Pons (tissue), 1 donor: ENCODE measurements at places on chromosomes 5 and 9.

- DNase-seq = no peak
Measured at GRCh38 chr9:12627096-12627495, 66.1 kb upstream of the TYRP1 start.

DNA sequence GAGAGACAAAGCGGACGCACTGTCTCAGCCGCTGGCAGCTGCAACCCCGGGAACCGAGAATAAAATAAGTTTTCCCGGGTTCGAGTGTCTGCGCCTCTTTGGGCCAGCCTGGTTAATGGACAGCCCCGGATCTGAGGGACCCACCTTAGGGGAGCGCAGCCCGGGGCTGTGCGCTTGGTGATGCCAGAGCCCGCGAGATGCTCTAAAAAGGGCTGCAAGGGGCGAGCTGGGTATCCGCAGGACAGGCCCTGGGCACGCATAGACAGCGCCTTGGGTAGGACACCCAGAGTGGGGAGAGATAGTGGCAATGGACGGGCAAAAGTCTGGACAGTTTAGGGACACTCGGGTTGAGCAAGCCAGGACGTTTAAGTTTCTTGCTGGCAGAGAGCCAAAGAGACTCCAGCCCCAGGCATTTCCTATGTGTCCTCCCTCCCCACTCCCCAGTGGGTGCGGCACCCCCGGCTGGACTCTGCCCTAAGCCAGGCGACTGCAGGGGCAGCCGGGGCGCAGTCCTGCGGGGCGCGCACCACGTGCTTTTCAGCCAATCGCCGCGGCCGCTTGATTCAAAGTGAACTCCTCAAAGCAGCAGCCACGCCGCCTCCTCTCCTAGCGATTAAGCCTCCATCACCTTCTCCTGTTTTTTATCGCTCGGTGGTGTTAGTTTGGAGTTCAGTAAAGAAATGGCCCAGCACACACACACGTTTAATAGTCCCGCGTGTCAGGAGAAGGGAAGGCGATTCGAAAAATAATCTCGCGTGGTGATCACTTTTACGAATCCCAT lies 616 bp upstream of the ENC1 start:
- DNase-seq = peak; percentile 72

DNA sequence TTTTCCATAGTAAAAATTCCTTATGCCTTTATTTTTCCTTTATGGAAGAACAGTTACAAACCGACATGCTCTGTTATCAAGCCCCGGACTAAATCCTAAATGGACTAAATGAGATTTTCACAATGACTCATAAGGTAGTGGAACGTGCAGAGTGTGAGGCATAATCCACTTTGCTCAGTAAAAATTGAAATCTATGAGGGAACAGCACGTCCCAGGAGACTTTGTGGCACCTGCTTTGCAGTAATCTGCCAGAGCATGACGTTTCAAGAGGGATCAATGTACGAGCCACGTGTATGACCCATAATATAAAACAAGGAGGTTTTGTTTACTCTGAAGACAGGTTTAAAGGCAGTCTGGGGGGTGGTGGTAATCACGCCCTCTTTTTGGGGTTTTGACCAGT lies 83.8 kb upstream of the GNA14 start:
- no peak for DNase-seq

- no peak for DNase-seq
Measured at GRCh38 chr9:93164085-93164484, 19.9 kb upstream of the WNK2 start.

DNA sequence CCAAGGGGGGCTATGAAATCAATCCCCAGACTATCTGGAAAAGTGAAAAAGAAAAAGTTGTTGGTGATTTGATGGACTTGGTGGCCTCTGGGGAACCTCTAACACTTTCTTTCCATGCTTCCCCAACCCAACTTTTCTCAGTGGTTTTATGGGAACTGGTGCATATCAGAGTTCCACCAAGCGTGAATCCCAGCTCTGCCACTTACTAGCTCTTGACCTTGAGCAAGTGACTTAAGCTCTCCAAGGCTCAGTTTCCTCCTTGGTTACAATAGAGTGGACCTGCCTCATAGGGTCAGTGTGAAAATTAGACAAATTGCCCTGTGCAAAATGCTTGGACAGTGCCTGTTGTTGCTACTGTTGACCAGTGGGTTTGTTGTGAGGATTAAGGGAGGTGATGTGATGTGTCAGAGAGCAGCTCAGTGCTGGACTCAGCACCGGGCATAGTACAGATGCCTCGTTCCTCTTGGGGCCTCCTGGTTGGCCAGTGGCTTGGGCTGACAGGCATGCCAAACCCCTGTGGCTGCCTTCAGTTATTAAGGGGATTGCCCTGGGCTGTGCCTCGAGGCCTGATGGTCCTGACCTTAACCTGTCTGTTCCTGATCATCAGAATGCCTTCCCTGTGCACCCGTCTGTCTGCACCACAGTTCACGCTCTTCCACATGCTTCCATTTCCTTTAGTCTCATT lies 49.3 kb downstream of the COL15A1 start:
- DNase-seq = no peak

- DNase-seq = no peak
Measured at GRCh38 chr5:79378510-79379186, 135.3 kb downstream of the HOMER1 start.

DNA sequence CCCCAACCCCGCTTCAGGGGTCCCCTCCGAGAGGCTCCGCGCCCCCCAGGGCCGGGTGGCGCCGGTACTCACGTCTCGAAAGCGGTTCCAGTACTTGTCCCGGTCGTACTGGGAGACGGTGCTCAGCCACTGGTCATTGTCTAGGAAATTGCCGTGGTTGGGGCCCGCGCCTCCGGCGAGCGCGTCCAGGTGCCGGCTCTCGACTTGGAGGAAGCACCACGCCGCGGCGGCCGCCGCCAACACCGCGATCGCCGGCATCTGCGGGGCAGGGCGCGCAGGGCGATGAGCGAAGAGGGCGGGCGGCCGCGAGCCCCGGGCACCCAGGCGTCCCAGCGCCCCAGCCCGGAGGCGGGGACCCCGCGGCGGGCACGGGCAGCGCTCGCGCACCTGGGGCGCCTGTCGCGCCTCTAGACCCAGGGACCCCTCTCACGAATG lies 808 bp downstream of the SPOCK1 start:
- DNase-seq = no peak

GRCh38 chr9:96651626-96652025 lies 3.5 kb downstream of the PRXL2C start:
- DNase-seq = peak; percentile 32

DNA sequence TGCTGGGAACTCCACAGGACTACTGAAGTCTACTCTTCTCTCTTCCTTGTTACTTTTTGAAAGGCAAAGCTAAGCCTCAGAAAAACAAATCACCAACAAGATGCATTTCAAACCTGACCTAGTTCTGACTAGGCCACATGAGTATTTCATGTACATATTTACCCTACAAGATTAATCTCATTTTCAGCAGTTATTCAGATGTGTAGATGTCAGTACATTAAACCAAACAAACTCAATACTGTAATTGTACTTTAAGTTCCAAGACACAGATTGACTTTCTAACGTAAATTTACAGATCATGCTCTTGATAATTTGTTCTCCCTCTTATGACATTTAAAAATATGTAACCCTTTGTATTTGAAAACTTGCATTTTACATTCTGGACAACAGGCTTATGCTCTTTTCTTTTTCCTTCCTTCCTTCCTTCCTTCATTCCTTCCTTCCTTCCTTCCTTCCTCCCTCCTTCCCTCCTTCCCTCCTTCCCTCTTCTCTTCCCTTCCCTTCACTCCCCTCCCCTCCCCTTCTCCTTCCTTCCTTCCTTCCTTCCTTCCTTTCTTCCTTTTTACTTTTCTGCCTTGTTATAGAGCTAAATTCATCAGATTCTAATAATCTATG lies 1653.4 kb downstream of the EFNA5 start:
- DNase-seq = no peak

- DNase-seq = no peak
Measured at GRCh38 chr5:94969174-94969573, 315.7 kb downstream of the MCTP1 start.

DNA sequence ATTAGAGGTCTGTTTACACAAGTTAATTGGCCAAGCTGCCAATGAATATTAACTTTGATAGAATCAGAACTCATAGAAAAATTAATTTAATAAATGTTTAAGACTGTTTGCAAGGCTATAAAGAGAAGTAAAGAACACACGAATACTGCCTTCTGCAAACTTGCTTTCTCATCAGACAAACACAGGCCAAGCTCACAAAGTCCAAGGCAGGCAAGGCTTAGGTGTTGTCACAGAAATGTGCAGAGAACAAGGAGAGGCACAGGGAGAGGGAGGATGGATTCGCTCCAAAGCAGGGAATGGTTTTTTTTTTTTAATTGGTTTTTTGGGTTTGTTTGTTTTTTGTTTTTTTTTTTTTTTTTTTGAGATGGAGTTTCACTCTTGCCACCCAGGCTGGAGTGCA lies 43.4 kb downstream of the RETREG1 start:
- no peak for DNase-seq

GRCh38 chr9:128394379-128395168 lies 23.4 kb downstream of the URM1 start:
- peak; percentile 88 for DNase-seq

DNA sequence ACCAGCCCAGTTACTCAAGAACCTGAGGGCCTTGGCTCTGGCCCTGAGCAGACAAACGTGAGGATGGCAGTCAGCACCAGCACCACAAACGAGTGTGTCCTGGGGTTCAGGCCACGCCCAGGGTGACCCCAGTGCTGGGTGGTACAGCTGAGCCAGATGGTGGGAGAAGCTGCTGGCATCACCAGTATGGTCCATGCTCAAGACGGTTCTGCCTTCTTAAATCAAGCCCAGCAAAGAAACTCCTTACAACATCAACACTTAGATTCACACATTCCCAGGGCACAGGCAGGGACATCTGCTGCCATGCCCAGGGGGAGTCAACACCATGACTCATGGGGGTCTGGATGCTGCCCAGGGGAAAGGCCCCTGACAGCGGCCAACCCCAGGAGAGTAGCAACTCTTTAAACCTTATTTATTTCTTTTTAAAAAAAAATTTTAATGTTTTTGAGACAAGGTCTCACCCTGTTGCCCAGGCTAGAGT lies 31.3 kb downstream of the IPPK start:
- DNase-seq = no peak

DNA sequence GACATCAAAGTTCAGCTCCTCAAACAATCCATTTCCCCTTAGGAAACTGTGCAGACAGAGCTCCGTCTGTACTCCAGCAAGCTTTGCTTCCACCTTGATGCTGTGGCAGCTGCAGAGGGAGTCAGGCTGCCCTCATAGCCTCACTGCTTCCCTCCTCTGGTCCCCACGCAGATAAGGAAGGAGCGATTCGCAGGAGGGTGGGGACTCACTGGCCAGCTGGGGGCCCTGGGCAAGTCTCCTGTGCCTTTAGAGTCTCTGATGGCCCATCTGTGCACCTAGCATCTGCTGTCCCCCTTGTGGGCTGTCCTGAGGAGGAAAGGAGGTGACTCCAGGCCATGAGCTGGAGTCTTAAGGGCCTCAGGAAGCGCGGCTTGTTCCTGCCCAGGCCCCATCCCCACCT lies 121.5 kb downstream of the ENTREP1 start:
- DNase-seq = no peak

DNA sequence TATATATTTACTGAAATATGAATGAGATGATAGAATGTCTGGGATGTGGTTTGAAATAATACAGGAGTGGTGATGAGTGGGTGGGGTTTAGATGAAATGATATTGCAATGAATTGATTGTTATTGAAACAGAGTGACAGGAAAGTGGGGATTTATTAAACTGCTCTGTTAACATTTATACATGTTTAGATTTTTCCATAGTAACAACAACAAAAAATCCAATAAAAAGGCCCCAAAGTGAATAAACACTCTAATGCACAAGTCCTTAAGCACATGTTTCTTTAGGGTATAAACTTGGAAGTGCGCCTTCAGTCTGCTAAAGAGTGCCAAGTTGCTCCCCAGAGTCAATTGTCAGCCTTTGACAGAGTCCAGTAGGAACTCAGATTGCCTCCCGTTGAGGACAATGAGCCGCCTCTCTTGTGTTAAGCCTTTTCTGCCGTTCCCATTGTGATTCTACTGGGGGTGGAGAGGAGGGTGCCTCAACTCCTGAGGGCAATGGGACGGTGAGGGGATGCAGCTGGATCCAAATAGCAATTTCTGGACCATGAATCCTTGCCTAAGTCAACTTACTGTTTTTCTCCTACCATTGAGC lies 112.3 kb downstream of the SLC28A3 start:
- DNase-seq = no peak

DNA sequence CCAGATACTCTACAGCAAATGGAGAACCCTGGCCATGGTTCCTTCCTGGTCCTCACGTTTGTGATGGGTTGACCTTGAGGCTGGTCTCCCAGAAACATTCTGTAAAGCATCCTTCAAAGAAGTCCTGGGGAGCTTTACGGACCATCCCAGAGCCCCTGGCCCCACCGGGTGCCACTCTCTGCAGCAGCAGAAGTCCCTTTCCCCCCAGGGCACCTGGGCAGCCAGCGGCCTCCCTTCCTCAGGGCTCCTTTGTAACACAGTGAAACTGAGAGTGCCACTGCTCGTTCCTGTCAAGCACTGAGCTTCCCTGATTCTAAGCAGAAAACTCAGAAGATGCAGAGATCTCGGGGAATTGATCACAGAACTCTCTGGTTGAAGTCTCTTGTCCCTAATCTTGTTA lies 104.3 kb downstream of the ENTREP1 start:
- no peak for DNase-seq

DNA sequence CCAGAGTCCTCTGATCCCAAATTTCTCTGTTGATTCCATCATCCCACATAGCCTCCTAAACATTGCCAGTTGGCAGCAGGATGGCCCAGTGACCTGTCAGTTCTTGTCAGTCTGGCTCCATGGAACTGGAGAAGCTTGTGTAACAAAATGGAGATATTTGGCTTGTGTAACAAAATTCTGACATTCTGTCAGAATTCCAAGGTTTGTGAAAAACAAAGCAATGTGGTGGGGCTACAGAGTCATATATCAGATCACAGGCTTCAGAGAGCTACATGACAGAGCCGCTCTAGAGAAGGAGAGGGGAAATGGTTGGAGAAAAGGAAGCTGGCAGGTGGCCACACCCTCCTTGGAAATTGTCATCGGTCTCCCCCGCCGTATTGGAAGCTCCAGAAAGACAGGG lies 75.4 kb upstream of the MAN2A1 start:
- no peak for DNase-seq

GRCh38 chr9:112558978-112559377 lies 72.4 kb downstream of the KIAA1958 start:
- DNase-seq = no peak

- no peak for DNase-seq
Measured at GRCh38 chr9:129627556-129628440, 1.8 kb downstream of the NTMT1 start.

DNA sequence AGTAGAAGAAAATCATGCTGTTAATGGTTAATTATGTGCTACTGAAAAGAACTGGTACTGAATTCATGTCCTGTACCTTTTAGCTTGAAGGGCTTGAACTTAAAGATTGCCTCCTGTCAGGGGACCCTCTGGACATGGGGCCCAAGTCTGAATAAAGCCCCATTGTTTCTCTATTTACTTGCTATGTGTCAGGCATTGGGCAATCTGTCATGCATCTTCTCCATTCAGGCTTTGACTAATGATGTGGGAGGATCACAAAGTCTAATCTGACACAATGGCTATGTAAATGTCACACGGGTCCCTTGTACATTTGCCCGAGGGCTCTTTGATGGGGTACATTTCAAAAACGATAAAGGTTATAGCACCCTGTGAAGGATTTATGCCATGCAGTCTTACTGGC lies 64.0 kb upstream of the TUSC1 start:
- DNase-seq = peak; percentile 44

- DNase-seq = no peak
Measured at GRCh38 chr9:83240671-83241070, 177.7 kb upstream of the RASEF start.
